ENCODE measurements at places on chromosomes 2 and 18.

GRCh38 chr2:165456027-165456426, 13.5 kb upstream of the CSRNP3 start:
- no peak for DNase-seq

DNA sequence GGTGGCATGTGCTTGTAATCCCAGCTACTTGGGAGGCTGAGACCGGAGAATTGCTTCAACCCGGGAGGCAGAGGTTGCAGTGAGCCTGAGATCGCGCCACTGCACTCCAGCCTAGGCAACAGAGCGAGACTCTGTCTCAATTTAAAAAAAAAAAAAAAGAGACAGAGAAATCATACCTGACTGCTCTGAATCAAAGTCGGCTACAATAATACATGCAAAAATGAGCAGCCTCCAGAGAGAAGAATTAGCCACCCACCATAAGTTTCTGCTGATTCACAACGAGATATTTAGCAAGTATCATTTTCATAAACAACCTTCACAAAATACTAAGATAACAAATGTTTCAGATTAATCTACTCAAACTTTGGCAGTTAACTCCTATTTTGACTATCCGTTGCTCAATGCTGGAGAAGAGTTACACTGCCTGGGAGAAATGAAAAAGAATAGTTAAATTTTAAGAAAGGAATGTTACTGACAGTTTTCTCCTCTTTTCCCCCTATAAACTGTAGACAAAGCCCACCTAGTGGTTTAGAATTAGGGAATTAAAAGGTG, 1.5 kb downstream of the OSBPL1A start:
- DNase-seq = no peak

DNA sequence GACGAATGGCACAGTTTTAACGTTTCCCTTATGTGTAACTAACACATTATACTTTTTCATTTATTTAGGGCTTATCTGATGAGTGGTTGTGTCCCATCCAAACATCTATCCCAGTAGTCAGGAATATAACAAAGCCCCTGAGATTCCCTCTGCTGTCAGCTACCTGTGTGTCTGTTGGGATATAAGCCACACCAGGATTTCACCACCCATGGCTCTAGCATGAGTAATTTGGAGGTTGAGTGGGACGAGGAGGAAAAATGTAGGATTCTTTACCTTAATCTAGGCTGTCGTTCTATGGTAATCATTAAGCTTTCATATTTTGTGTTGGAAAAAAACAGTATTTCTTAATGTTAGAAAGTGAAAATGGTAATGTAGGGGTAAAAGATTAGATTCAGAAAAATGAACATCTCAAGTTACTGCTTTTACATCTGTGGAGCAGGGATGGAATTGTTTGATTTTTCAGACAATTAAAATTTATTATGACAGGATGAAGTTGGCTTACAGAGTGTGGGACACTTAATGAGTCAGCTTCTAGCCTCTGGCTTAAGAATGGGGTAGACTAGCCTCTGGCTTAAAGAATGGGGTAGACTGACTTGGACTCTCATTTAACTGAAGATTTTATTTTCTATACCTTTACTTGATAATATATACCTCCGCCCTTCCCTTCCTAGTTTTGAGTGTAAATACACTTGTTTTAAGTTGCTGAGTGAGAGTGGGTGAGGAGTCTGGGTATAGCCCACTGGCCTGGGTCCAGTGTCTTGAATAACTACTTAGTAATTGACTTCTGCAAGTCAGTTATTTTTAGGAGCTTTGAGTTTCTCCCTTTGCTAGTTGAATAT, 88.5 kb upstream of the RANBP2 start:
- DNase-seq = no peak

- no peak for DNase-seq
These were observed 106.8 kb upstream of the SPATS2L start for GRCh38 chr2:200199576-200200263.

All from stimulated activated naive CD4-positive, alpha-beta T cell treated with Interleukin-2 at 50 U/mL for 16 hours (primary cell).